NT2/D1 (cell line): ENCODE measurements at places on chromosomes 12 and 14.

GRCh38 chr14:35594616-35595015 lies 60.7 kb downstream of the INSM2 start:
- DNase-seq = no peak

- no peak for DNase-seq
Observed at GRCh38 chr14:70804556-70805162, 4.7 kb downstream of the MAP3K9 start.

DNA sequence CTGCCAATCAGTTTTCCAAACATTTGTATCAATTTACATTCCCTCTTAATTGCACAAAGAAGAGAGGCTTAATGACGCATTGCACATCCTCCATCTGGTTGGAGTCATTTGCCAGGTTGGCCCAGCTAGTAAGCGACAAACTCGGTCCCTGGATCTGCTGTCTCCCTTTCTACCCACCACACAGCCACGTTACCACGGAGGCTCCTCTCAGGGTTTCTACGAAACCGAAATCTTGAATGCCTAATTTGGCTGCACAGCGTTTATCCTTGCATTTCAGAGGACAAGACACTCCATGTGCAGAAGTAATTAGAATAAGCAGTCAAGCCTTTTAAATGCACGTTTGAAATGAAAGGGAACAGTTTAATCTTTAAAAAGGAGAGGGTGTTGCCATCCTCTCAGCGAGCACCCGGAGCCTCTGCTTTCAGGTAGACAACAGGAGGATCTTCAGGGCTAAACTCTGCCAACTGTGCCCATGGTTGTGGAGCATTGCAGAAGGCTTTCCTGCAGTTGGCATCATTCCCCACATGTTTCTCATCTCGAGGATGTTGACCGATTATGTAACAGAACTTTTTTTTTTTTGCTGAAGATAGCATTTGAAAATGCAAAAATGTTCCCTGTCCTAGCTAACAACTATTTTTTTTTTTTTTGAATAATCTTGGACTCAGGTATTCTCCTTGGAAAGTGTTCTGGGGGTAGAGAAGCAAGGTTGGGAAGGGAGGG lies 37.8 kb downstream of the SLC24A4 start:
- no peak for DNase-seq

GRCh38 chr12:19130224-19131024 lies 891 bp downstream of the PLEKHA5 start:
- DNase-seq = peak; percentile 66

DNA sequence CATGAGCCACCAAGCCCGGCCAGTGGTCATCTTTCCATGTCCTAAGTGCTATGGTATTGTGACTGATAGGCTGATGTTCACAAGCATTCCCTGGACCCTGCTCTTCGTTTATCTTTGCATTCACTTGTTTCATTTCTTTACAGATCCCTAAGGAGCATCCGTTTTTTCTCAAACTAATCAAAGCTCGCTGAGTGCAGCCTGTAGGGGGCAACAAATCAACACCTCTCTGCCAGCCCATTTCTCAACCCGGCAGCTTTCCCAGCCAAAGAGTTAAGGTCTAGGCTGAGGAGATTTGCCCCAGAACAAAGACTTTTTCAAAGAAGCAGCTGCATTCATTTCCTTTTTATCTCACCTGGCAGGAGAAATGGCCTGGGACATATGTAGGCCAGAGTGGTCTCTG lies 12.1 kb downstream of the SIRT4 start:
- no peak for DNase-seq

DNA sequence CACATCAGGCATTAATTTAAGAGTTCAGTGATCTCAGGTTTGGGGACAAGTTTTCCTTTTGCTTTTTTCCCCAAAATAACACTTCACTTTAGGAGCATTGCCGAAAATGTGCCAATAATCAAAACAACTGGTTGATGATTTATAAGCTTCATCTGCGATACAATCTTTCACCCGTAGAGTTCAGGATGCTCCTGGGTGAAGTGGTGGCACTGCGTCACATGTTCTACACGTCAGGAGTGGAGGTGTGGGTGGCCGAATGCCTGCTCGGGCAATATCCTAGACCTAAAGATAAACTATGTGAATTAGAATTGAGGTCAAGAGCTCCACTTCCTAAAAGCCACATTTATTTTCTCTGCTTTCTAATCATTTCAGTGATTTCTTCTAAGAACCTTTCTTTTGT lies 70.9 kb upstream of the DICER1 start:
- DNase-seq = no peak

DNA sequence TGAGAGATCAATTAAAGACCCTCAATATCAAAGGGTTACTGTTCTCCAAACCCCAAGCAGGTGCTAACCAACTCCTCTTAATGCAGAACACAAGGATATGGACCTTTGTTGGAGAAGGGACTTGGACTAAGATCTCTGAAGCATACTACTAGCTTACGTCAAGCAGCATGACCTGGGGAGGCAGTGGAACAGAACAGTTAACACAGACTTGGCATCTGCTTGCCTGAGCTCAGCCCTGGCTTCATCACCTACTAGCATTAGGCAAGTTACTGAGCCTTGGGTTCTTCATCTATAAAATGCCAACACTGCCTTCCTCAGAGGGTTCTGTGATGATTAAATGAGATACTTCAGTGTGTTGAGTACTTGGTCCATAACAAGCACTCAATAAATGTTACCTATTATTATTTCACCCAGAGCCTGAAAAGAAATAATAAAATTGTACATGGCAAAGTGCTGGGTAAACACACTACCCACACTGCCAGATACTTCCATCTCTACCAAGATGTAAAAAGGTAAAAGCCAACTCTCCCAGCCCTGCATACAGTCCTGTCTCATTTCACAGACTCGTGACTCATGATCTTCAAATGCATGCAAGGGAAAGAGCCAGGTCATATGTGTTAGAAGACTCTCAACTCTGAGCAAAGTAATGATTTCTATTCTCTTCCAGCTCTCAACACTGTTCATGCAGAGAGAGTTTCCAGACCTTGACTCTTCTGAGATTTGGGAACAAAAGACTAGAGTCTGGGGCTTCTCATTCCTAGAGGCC lies 39.7 kb downstream of the FMNL3 start:
- DNase-seq = no peak
